Sigmoid colon (tissue), 7 donors: ENCODE measurements at places on chromosomes 5 and 9.
A peak's percentile ranks its signal among the peaks of the same experiment; 100 is the strongest.

GRCh38 chr9:37309136-37309535, 113.4 kb upstream of the GRHPR start:
- DNase-seq: no peak

DNA sequence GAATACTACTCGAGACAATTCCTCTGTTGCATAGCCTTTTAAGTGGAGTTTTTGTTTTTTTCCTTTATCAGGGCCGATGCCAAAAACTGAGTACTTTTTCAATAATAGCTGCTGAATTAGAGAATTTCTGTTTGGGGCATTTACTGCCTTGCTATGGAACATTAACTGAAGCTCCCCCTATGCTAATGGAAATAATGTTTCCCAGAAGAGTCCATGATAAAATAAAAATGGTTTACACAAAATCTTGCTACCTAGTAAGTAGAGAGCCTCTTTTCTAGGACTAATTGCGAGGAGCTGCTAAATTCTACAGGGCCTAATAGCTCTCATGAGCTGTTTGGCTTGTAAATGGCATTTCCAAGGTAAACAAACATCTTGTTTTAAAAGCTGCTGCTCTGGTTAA, 128.2 kb upstream of the MYO10 start:
- no peak for DNase-seq

DNA sequence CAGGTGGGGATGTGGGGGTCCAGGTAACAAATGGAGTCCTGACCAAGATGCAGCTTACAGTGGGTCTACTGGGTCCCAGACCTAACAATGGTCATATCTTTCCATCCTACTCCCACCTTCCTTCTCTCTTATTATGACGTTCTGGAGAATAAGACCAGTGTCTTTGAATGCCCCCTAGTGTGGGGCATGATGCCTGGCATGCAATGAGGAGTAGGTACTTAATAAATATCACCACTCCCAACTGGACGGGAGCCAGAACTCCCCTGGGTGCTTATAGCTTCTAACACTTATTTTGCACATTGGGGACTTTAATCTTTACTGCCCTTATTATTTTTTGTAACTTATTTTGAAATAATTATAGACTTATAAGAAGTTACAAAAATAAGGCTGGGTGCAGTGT, 98.2 kb downstream of the NDFIP1 start:
- no peak for DNase-seq

DNA sequence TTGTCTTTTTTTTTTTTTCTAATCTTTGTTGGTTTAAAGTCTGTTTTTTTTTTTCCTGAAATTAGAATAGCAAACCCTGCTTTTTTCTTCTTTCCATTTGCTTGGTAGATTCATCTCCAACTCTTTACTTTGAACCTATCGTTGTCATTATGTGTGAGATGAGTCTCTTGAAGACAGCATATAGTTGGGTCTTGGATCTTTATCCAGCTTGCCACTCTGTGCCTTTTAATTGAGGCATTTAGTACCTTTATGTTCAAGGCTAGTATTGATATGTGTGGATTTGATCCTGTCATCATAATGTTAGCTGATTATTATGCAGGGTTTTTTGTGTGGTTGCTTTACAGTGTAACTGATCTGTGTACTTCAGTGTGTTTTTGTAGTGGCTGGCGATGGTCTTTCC, 383.8 kb downstream of the MAN2A1 start:
- DNase-seq: no peak

DNA sequence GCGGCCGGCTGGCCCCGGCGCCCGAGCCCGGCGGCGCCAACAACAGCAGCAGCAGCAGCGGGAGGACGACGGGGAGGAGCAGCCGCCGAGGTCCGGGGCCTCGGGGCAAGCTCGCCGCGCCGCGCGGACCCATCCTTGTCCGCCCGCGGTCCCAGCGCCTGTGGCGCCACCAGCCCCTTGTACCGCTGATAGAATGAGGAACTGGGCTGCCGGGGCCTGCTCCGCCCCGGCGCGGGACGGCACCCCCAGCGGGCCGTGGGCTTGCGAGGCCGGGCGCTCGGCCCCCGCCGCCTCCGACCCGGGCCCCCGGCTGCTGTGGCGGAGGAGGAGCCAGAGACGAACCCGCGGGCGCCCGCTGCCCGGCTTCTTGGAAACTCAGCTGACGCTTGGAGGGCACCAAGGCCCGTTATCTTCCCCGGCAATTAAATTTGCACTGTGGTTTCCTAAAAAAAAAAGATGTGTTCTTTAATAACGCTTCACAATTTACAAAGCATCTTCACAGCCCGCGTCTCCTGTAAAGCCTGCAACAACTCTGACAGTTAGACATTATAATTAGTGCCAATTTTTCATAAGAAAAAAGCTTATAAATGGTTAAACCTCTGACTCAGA, at the start of gene ARSB:
Gene ARSB (minus strand): TSS at position 195 of the 609 bp plus-strand sequence. CDS start 62 bp downstream, at position 133.
- peak; percentile 75 for DNase-seq

- no peak for DNase-seq
These were observed 49.9 kb upstream of the GAS1 start for GRCh38 chr9:86997156-86997555.

- no peak for DNase-seq
These were observed 371.8 kb upstream of the RGMB start for GRCh38 chr5:98401656-98402055.

- DNase-seq: no peak
These were observed 41.8 kb downstream of the MTMR12 start for GRCh38 chr5:32270946-32271345.

DNA sequence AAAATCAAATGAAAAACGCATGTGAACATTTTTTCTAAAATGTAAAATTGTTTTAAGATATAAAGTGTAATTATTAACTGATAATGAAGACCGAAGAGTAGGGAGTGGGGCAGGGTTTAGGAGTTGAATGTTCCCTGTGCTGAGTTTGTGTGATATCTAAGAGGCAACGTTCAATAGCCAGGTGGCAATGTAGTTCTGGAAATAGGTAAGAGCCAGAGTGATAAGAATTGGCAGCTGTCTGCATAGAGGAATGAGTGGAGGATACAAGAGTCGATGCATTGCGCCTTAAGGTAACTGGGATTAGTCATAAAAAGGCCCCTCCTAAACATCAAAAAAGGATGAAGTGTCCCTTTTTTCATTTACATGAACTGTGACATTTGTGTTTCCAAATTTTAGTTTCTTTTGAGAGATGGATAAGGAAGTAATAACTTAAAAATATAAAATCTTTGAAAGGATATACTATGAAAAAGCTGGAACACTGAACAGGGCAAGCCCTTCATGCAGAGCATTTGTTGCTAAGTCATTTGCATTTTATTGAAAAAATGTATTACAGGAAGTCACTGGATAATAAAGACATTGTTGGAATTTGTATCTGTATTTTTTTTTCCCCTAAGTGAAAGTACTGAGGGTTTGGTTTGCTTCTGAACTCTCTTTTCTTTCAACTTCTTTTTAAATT, 659.3 kb downstream of the ACTL7B start:
- no peak for DNase-seq

GRCh38 chr9:94829380-94830070, 103.0 kb downstream of the AOPEP start:
- DNase-seq: no peak

DNA sequence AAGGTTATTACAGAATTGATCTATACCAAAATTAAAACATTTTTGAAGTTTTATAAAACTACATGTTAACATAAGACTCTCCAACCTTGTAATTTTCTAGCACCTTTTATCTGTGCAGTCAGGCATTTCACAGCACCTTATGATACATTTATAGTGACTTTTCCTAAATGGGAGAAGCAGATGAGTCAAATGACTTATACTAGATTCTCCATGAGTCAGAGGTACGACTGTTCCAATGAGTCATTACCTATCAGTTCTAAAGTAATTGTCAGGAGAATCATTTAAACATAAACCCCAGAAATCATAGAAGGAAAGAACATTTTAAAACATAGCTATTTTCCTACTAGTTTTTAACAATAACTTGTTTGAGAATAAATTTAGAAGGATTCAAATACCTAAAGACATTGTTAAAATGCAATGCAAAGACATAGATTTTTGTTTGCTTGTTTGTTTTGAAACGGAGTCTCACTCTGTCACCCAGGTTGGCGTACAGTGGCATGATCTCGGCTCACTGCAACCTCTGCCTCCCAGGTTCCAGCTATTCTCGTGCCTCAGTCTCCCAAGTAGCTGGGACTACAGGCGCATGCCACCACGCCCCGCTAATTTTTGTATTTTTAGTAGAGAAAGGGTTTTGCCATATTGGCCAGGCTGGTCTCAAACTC, 34.7 kb upstream of the DMXL1 start:
- DNase-seq: no peak

GRCh38 chr9:115030006-115030405, 88.0 kb downstream of the TNC start:
- no peak for DNase-seq

- DNase-seq: no peak
These were observed 647.0 kb downstream of the EFNA5 start for GRCh38 chr5:107023732-107024131.

DNA sequence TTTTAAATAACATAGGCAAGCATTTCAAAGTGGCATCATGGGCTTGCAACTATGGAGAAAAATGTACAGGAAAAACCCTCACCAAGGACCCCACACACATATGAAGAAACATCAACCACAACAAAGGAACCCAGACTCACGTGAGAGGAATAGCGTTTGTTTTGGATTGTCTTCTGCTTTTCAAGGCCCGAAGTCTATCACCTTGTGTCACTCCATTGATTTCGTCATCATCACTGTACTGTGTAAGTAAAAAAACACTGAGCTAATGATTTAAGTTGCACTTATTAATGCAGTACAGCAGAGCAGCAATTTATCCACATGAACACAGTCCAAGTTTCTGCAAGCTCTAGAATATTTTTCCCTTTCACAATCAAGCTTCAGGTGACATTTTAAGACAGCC, 72.4 kb downstream of the HABP4 start:
- DNase-seq: no peak

DNA sequence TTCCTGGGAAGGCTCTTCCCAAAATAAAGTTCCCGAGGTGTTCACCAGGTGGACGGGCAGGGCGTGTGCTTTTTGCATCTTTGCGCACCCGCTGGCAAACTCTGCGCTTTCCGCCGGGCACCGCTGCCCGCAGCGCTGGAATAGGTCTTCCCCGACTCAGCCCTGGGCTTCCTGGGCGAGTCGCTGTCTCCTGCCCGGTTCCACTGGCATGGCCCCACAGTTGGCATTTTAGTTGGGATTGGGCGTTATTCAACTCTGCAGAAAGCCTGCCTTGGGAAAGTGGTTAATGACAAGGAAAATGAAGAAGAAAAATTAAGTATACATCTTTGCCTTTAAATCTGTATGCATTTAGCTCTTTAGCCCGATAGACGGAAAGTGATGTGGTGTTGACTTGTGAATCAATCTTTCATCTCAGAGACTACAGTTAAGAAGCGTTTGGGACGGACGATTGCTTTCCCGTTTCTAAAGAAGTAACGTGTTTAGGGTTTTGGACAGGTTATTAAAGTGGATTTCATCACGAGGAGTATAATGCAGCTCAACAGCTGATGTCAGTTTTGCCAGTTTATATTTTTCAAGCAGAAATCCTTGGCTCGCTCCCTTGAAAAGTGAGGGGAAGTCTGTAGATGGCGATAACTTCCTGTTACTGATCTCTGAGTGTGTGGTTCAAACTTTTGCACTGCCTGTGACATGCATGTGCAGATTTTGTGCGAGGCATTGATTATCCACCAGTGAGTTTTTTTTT, 946 bp downstream of the ADCY2 start:
- DNase-seq: no peak

GRCh38 chr9:118975736-118976135, 393.5 kb downstream of the BRINP1 start:
- DNase-seq: no peak

- DNase-seq: peak; percentile 99
These were observed at the start of gene ANGPTL2 for GRCh38 chr9:127122176-127123063. TSS of gene ANGPTL2 (minus strand) at chr9:127122635. CDS start at chr9:127108731, 13,904 bp downstream.

DNA sequence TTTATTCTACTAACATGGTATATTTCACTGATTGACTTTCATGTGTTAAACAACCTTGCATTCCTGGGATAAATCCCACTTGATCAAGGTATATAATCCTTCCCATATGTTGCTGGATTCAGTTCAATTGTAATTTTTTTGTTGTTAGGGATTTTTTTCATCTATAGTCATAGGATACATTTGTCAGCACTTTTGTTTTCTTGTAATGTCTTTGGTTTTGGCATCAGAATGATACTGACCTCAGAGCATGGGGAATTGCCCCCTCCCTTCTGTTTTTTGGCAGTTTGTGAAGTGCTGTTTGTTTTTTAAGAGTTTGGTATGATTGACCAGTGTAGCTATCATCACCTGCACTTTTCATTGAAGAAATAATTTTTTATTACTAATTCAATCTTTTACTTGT, 176.8 kb upstream of the RASEF start:
- no peak for DNase-seq

- peak; percentile 79 for DNase-seq
These were observed 28.2 kb upstream of the NCS1 start for GRCh38 chr9:130143958-130144366.

GRCh38 chr9:6144947-6145346, 70.7 kb upstream of the IL33 start:
- DNase-seq: no peak

- no peak for DNase-seq
These were observed 50.0 kb upstream of the SLC25A51 start for GRCh38 chr9:37953775-37954437.

DNA sequence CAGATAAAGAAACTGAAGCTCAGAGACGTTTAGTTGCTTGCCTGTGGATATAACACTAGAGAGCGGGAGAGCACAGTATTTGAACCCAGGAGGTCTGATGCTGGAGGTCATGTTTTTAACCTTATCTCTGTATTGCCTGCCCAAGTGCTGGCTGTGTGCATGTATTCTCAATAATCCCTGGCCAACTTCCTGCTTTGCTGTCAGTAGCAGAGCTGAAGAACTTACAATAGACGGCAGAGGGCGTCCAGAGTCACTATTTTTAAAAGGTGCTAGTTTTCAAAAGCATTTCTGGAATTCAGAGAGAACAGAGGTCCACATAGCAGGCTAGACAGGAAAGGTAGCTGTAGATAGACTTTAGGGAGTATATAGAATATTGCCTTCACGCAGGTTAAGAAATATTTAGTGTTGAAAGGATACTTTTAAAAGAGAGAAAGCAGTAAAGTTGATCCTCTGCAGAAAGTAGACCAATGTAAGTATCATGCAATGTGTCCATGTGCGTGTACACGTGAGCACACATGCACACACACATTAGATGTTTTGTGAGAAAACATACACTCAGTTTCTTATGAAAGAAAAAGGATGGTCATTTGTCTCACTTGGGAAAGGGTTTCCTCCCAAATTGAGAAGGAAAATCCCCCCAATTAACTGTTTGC, 46.3 kb downstream of the PTCD2 start:
- peak; percentile 81 for DNase-seq

GRCh38 chr5:143177263-143177983, 226.1 kb downstream of the NR3C1 start:
- DNase-seq: no peak

GRCh38 chr5:148951612-148952011, 111.2 kb downstream of the SH3TC2 start:
- DNase-seq: peak; percentile 10

- no peak for DNase-seq
These were observed 144.4 kb downstream of the FSTL4 start for GRCh38 chr5:133467826-133468463.
